ENCODE measurements at places on chromosomes 6 and 20. TPM values are rescaled to one million over a fixed set of nuclear protein-coding genes. Genes with fewer than 3 reads are reported as not detected.

GRCh38 chr6:124294574-124295200, 491.0 kb downstream of the NKAIN2 start:
- no peak overlapping the region for H3K27ac ChIP-seq
- no peak overlapping the region for H3K4me3 ChIP-seq
- H3K36me3 ChIP-seq, result no peaks in the 10 kb centered on the region
- no peak for DNase-seq

Gene TCF15
- 0.28 TPM for total RNA-seq

DNA sequence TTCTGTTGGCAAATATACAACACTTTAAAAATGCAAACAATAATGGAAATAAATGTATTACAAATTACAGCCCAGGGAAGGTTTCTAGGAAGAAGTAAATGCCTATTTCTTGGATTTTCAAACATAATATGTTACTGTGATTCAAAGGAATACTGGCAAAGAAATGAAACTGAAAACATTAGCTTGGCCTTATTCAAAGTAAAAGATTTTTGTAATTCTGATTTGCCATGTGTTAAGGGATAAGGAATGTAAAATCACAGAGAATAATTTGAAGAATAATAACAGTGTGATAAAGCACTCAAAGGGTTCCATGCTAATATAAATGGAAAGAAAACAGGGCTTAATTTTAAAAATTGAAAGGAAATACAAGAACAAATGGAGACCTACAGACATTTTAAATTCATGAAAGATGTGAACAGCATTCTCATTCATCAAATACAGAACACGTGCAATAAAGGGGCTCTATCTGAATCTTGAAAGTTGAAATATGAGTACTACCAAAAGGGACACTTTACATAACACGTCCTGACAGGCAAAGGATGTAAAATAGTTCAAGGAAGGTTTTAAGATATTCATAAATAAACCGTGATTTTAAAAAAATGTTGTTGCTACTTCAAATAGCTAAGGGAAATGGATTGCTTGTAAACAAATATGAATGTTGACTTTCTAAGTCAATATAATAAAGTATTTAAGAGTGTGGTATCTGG, 138.1 kb downstream of the RFPL4B start:
- H3K27me3 ChIP-seq, result no peaks in the 10 kb centered on the region
- H3K36me3 ChIP-seq, result no peaks in the 10 kb centered on the region
- no peak for DNase-seq
- H3K4me1 ChIP-seq, result peaks cover 21% of the 10 kb centered on the region
- peak overlapping the region; percentile 60 for H3K27ac ChIP-seq

DNA sequence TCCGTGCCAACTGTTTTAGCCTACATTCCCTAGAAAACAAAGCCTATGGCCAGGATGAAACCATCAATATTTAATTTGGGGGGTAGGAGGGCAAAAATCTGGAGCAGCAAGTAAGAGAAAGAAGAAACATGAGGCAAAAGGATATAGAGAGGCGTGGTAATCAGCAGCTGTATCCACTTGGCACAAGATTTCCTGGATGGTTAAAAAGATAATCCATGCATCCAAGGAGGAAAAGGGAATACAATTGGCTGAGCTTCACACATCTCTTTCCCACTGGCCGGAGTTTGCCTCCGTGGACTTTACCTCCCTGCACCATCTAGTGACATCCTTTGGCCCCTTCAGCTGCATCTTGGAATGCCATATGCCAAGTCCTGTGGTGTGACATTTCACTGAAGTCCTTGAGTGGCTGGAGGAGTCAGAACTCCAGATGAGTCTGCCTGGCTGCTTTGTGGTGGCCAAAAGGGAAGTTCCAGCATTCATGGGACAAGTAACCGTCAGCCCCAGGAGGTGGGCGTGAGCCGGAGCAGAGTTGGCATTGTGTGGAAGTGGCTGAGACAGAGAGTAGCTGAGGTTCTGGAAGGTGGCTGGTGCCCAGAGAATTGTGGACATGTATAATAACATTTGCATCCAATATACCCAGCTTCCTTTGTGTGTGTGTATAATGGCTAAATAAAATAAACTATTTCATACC, 13.7 kb upstream of the TMX4 start:
- H3K36me3 ChIP-seq, result no peaks in the 10 kb centered on the region
- H3K4me1 ChIP-seq, result no peaks in the 10 kb centered on the region
- H3K27ac ChIP-seq, result no peak overlapping the region
- no peak for DNase-seq
- H3K4me3 ChIP-seq, result no peak overlapping the region

DNA sequence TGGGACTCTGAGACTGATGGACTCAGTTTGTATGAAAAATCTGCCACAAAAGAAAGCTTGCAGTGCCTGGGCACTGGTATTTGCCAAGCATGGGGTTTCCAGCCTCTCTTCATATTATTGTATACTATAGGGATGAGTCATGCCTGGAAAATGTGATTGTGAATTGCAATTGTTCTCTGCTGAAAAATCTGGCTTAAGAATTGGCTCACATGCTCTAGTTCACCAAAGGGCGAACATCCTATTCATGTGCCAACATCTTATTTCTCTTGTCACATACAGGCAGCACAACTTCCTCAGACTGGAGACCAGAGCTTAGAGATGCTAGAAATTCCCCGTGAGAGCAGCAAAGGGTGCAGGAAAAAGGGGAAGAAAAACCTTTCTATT, 103.6 kb upstream of the KCNK16 start:
- H3K4me3 ChIP-seq, result no peak overlapping the region
- H3K27ac ChIP-seq, result peak overlapping the region; percentile 17
- no peaks in the 10 kb centered on the region for H3K36me3 ChIP-seq
- DNase-seq, result no peak
- peaks cover 38% of the 10 kb centered on the region for H3K4me1 ChIP-seq

Gene SMPD2
- 5.6 TPM for total RNA-seq

DNA sequence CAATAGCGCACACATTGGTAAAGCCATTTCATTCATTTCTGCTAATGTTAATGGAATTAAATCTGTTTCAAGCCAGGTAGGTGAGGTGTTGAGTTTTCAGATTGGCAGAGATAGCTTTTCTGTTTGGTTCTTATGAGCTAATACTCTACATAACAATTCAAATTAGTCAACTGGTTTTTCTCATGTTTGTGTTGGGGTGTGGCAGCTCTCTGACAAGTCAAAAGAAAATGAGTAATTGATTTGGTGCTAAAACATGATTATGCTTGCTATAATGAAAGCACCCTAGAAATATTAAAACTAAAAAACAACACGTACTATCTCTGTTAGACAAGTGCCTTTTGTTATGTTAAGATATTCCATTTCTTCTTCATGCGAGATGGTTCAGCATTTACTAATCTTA, 13.6 kb downstream of the PPP1R14C start:
- H3K27ac ChIP-seq, result no peak overlapping the region
- H3K27me3 ChIP-seq, result peaks cover 21% of the 10 kb centered on the region
- peaks cover 3% of the 10 kb centered on the region for H3K36me3 ChIP-seq
- no peak for DNase-seq
- H3K4me1 ChIP-seq, result peaks cover 6% of the 10 kb centered on the region

Gene CHRNA4
- not detected for total RNA-seq

GRCh38 chr6:163531122-163531521, 116.6 kb downstream of the QKI start:
- H3K4me3 ChIP-seq, result no peak overlapping the region
- peaks cover 1% of the 10 kb centered on the region for H3K36me3 ChIP-seq
- peaks cover 88% of the 10 kb centered on the region for H3K4me1 ChIP-seq
- H3K27ac ChIP-seq, result peak overlapping the region; percentile 68
- no peak for DNase-seq
- H3K27me3 ChIP-seq, result no peaks in the 10 kb centered on the region

Measured in chondrocyte (in vitro differentiated cells).